ENCODE measurements at places on chromosomes 12 and 14.

GRCh38 chr14:105897725-105898113 is 371.3 kb downstream of the TMEM121 start:
- DNase-seq, result no peak

- DNase-seq, result no peak
Observed at GRCh38 chr14:67241411-67242167, at the start of gene PALS1. TSS of gene PALS1 (plus strand) at chr14:67241435. CDS start at chr14:67279171, 37,736 bp downstream.

- DNase-seq, result no peak
Observed at GRCh38 chr12:46671102-46671501, 154.7 kb downstream of the SLC38A4 start.

- no peak for DNase-seq
Observed at GRCh38 chr12:34186492-34186891, 164.2 kb downstream of the ALG10 start.

DNA sequence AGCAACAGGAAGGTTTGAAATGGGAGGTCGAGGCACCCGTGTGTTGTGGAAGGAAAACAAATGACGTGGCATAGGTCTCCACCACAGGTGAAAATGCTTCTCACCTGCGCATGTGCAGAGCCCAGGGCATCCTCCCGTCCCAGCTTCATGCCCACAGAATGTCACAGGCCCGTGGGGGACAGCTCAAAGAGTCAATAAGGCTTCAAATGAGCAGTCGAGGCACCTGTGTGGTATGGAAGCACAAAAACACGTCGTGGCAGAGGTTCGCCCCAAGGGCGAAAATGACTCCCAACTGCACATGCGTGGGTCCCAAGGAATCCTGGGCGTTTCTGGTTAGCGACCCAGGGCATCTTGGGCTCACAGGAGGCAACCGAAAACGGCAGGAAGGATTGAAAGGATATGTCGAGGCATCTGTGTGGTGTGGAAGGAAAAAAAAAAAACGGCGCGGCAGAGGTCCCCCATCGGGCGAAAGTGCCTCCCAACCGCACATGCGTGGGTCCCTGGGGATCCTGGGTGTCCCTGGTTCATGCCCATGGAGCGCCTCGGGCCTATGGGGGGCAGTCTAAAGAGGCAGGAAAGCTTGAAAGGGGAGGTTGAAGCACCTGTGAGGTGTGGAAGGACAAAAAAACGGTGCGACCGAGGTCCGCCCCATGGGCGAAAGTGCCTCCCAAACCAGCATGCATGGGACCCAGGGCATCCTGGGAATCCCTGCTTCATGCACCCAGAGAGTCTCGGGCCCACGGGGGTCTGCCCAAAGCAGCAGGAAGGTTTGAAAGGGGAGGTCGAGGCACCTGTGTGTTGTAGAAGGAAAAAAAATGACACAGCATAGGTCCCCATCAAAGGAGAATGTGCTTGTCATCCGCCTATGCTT is 578.5 kb downstream of the ALG10 start:
- no peak for DNase-seq

- DNase-seq, result no peak
Observed at GRCh38 chr14:88844980-88845491, 20.6 kb downstream of the TTC8 start.

DNA sequence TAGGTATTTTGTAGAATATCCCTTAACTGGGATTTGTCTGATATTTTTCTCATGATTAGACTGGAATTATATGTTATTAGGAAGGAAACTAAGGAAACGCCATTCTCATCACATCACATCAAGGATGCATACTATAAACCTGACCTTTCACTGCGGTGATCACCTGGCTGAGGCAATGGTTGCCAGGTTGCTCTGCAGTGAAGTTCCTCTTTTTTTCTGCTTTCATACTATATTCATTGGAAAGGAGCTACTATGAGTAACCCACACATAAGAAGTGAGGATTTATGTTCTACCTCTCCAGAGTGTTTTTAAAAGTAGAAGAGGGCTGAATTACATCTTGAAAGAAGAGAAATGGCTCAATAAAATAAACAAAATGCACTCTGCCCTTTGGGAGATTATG is 31.0 kb upstream of the GRIP1 start:
- no peak for DNase-seq

All from stimulated activated CD8-positive, alpha-beta memory T cell treated with anti-CD3 and anti-CD28 coated beads, Interleukin-4, amount 100 ng/mL, for 1 hour (primary cell).